ENCODE measurements at places on chromosomes 12 and 14.
A peak's percentile ranks its signal among the peaks of the same experiment; 100 is the strongest.

- no peak for ATAC-seq
These were observed 257.4 kb upstream of the NOVA1 start for GRCh38 chr14:26855077-26855753.

GRCh38 chr12:119666900-119667576 lies 895 bp upstream of the PRKAB1 start:
- ATAC-seq: peak; percentile 2

DNA sequence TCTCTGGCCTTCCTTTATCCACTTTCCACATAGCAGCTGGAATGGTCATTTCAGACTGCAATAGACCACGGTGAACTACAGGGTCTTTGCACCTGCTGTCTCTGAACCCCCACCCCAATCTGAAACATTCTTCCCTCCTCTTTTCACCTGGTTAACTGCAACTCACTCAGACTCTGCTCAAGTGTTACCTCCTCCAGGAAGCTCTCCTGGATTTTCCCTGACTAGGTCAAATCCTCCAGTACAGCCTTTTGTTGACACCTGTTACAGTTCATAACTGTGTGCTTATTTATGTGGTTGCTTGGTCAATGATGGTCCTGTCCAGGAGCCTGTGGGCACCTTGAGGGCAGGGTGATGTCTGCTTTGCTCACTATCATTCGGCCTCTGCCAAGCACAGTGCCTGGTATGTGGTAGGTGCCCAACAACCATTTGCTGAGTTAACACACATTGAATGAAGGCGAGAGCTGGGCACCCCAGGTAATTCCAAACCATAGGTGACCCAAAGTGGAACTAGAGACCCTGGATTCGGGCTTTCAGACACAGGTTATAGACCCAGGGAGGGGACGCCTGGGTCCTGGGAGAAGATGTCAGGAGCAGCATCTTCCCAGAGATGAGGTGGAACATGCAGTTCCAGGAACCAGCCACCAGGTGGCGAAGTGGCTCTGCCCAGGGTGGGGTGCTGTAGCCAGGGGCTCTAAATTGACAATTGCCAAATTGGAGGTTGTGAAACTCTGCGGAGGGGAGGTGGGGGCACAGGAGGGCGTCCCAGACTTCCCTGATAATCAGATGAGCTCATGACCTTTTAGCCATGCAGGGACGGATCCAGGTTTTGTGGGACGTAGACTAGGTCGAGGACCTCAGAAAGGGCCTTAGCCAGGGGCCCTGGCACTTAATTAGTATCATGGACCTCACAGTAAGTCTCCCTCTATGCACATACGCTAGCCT lies 28.1 kb downstream of the TRPV4 start:
- peak; percentile 79 for ATAC-seq

GRCh38 chr12:29743801-29744200 lies 39.9 kb downstream of the TMTC1 start:
- ATAC-seq: no peak

Measured in activated T-helper 17 cell treated with anti-CD3 and anti-CD28 coated beads, Interleukin-2, amount 50 U/mL, for 72 hours (primary cell).